ENCODE measurements at places on chromosomes 5 and 9.
A peak's percentile ranks its signal among the peaks of the same experiment; 100 is the strongest.

GRCh38 chr9:79193001-79193400, 378.8 kb upstream of the TLE4 start:
- DNase-seq = no peak

DNA sequence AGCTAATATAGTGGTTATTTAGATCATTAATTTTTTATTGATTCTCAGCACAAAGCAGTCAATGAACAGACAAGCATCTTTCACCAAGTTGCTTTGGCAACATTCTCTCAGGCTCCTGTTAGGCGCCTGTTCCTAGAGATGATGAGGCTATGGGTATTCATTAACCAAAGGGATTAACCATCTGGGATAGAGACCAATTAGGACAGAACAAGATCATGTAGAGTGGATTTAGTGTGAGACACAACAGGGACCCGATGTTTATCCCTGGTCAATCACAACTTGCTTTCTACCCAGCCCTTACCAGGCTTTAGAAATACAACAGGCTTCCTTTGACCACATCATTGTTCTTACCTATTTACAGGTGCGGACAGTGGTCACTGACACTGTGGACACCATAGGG, 82.2 kb downstream of the PJA2 start:
- no peak for DNase-seq

DNA sequence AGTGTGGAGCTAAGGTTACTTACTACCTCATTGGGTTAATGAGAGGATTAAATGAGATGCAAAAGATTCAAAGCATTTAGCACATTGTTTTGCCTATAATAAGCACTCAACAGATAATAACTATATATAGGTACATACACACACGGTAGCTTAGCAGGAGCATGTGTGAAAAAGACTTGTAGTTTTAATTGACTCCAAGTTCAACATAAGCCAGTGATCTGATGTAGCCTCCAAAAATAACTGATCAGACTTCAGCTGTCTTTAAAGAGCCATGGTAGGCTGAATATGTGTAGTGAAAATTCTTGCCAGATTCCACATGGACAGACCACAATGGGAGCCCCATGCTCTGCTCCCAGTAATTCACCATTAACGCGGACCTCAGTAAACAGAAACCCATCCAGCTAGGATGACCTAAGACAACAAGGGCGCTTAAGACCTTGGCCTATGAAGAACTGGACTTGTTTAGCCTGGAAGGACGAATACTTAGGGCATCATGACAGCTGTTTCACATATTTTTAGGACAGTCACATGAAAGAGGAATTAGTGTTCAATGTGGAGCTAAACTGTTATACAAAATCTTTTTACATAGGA, 115.1 kb upstream of the ZNF366 start:
- no peak for DNase-seq

GRCh38 chr5:17381932-17382331, 116.1 kb upstream of the TAF11L2 start:
- no peak for DNase-seq

DNA sequence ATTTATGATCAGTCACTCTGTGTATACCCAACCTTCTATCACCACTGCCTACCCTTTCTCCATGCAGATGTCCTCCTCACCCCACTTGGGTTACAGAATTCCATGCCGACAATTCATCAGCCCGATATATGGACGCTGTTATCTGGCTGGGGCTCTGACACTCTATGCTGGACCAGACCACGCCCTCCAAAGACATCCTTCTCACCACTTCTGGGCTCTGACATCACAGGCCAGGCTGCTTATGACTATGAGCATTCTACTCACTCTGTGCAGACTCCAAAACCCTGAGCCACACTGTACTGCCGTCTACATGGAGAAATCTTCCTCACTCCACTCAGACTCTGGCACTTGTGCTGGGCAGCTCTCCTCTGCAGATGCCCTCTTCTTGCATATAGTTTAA, 7.6 kb upstream of the AK3 start:
- no peak for DNase-seq

- no peak for DNase-seq
Measured at GRCh38 chr5:121725450-121725849, 126.2 kb upstream of the FTMT start.

DNA sequence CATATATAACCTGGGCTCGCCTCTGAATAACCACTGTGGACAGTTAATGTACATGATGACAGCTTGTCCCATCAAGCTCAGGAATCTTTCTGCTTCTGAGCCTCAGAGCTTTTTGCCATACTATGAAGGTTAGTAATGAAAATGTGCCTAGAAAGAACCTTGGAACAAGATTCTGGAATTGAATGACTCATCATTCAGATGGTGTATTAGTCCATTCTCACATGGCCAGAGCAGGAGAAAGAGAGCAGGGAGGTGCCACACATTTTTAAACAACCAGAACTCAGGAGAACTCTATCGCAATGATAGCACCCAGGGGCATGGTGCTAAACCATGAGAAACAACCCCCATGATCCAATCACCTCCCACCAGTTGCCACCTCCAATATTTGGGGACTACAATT, 542.1 kb downstream of the PRR16 start:
- DNase-seq = no peak

GRCh38 chr5:149651686-149652085, 70.4 kb downstream of the ARHGEF37 start:
- DNase-seq = no peak

GRCh38 chr9:7811677-7812076, 12.1 kb upstream of the DMAC1 start:
- DNase-seq = no peak

GRCh38 chr5:79731775-79732174, 42.1 kb downstream of the CMYA5 start:
- DNase-seq = no peak

DNA sequence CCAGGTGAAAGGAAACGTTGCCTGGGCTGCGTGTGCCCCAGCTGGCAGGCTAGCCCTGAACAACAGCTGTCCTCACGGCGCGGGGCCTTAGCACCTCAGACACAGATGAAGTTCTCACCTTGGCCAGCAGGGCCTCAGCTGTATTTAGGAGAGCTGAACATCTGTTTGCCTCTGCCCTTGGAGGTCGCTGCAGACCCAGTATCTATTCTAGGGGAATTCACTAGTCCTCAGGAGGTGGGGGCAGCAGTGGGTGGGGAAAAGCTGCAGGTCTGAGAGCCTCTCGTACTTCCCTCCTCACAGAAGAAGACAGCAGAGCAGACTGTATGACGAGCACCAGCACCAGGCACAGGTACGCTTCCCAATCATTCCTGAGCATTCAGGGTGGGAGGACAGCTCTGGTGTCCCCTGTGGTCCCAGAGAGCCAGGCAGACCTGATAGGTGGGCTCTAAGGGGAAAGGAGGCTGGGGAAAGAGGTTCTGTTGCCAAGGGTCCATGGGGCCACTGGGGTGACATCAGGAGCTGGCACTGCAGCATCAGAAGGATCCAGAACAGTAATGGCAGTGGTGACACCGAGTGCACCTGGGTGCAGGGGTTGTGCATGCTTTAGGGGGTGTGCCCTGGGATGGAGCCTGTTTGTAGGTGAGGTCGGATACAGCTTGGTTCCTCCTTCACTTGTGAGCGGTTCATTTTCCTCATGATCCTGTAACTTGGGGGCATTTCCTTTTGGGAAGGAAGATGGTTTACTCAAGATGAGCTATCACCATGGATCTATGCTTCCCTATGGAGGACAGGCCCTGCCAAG, 13.8 kb downstream of the CD74 start:
- DNase-seq = no peak

- no peak for DNase-seq
Measured at GRCh38 chr5:15720515-15720914, 220.5 kb downstream of the FBXL7 start.

- no peak for DNase-seq
Measured at GRCh38 chr5:81393430-81393782, 528 bp downstream of the ACOT12 start.

- no peak for DNase-seq
Measured at GRCh38 chr5:179568721-179569120, 18.4 kb downstream of the RUFY1 start.

- no peak for DNase-seq
Measured at GRCh38 chr9:78306222-78307076, 9.5 kb downstream of the PSAT1 start.

DNA sequence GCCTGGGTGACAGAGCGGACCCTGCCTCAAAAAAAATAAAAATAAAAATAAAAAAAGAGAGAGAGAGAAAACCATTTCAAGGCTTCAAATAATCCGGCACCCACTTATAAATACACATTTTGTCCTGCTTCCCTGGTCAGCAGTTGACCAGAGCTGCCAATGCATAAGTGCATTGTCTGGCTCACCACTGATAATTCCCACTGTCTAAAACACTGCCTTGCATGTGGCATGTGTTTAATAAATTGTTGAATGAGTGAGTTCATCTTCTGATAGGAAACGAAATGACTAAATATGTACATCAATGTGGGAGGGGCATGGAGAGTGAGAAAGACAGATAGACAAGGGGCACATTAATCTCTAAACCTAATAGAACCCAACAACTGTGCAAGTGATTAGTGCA, 42.9 kb downstream of the MEGF10 start:
- DNase-seq = no peak

GRCh38 chr5:159886296-159886695, 30.0 kb upstream of the ADRA1B start:
- DNase-seq = no peak

- peak; percentile 51 for DNase-seq
Measured at GRCh38 chr9:73125651-73126050, 26.0 kb upstream of the ANXA1 start.

DNA sequence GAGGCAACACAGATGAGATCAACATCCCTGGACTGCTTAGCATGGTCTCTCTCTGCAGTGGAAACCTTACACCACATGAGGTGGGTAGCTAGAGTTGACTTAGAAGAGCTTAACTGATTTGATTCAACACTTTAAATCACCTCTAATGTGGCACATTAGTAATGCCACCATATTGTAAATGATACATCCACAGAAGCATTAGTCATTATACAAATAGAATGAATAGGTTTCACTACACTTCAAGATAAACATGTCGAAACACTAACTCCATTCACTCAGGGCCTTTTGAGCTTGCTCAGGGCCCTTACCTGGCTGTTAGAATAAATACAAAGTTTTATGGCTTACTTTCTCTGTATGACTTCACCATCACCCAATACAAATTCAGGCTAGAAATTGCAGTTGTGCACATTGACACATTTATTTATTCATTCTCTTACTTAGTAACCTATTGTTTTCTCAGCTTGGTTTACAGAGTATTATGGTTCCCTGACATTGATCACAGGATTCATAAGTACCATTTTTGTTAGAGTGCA, 9.3 kb upstream of the SMAD5 start:
- no peak for DNase-seq

DNA sequence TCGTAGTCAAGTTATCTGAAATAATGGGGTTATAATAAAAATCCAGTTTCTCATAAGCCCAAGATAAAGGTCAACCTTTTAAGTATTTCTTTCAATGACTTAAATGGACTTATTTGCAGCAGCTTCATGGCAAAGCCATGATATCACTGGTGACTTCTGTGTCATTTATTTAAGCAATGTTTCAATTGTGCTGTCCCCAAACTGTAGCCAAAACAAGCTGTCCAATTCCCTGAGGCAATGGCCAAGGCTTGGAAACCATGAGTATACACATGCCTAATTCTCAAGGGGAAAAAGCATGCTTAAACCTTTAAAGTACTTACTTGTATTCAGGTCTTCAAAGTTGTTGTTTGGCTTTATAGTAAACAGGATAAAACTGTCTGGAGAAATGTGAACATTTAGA, 376.4 kb upstream of the TNC start:
- no peak for DNase-seq

DNA sequence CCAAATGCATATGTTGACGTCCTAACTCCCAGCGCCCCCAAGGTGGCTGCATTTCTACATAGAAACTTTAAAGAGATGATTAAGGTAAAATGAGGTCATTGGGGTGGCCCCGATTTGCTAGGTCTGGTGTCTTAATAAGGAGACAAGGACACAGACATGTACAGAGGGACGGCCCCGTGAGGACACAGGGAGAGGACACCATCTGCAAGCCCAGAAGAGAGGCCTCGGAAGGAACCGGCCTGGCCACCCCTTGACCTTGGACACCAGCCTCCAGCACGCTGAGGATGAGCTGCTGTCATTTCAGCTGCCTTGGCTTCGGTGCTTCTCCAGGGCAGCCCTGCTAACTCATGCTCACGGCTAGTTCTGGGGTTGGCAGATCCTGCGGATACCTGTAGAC, 73.2 kb downstream of the MRPL36 start:
- no peak for DNase-seq

DNA sequence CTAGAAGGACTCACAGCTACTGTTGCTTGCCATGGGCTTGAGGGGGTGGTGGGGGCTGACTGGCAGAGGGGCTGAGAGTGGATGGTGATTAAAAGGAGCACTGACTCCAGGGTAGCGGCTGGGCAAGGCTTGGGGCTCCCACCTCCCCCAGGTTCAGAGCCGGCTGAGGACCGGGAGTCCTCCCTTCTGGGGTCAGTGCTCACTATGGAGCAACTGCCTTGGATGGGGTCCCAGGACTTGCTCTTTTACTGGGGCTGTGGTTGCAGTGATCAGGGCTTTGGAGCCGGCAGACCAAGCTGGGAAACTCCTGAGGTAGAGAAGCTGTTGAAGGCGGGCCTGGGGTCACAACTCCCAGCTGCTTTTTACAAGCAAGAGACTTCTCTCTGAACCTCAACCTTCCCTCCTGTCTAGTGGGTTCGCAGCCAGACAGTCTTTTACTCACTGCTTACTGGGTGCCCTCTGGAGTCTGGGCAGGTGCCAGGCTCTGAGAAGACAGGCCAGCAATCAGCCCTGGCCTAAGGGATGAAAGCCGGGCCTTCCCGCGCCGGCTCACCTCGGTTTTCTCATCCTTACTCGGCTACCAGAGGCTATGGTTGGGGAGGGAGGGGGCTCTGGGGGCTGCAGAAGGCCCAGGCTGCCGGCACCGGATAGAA, 795 bp upstream of the ASS1 start:
- DNase-seq = no peak

GRCh38 chr9:132516911-132517310, 65.5 kb upstream of the BARHL1 start:
- DNase-seq = no peak

DNA sequence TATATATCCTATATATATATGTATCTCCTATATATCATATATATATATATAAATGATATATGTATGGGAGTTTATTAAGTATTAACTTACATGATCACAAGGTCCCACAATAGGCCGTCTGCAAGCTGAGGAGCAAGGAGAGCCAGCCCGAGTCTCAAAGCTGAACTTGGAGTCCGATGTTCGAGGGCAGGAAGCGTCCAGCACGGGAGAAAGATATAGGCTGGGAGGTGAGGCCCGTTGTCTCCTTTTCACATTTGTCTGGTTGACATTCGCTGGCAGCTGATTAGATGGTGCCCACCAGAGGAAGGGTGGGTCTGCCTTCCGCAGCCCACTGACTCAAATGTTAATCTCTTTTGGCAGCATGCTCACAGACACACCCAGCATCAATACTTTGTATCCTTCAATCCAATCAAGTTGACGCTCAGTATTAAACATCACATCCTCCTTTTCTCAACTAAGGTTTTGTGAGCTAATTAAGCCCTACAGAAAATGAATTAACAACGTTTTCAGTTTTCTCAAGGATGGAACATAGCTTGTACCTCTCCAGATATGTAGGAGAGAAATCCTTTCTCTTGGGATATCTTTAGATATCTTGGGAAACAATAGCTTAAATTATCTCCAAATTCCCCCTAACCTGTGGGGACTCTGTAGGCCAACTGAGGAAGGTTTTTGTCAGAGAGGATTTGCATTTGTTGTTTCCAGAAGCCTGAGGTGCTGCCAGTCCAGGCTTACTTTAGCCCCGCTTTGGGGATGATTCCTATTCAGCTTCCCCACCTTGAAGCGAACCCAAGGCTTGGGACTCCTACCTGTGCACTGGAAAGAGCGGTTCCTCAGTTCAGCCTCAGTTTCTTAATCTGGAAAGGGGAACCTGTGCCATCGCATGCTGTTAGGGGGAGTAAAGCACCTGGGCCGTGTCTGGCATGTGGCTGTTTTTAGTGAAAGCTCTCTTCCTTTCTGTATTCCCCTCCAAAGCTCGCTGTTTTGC, 163.2 kb downstream of the CACNA1B start:
- no peak for DNase-seq

All from kidney capillary endothelial cell (primary cell).